ENCODE measurements at places on chromosomes 12 and 14. TPM values are rescaled to one million over a fixed set of nuclear protein-coding genes. Genes with fewer than 3 reads are reported as not detected.

DNA sequence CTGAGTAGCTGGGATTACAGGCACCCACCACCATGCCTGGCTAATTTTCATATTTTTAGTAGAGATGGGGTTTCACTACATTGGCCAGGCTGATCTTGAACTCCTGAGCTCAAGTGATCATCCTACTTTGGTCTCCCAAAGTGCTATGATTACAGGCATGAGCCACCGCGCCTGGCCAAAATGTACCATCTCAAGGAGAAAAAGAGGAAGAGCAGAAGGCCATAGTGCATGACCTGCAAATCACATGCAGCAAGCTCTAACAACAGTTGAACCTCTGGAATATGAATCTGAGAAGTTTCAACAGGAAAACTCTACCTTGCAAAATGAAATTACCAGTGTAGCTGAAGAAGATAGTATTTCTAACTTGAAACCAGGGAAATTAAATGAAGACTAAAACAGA is 17.1 kb upstream of the SERPINA1 start:
- DNase-seq: no peak

Gene OR4E2
- not detected for total RNA-seq

Gene SLC6A13
- total RNA-seq: 1.3 TPM

DNA sequence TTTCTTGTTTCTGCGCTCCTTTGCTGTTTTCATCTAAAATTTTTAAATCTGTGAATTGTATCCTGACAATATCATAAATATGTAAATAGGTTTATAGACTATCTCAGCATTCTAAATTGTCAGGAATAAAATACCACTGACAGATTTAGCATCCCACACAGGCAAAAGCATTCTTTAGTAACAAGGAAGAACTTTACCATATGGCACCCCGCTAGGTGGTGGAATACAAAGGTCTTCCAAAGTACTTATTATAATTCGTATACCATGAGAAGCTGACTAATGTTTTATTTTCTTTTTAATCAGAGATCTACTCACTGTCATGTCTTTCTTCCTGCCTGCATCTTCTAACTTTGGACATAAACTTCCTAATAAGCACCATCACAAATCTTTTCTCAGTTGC is 328.8 kb upstream of the NOVA1 start:
- DNase-seq: no peak

- DNase-seq: no peak
These were observed 248.5 kb downstream of the IPO8 start for GRCh38 chr12:30447061-30447750.

- no peak for DNase-seq
These were observed 190.5 kb downstream of the TSPAN9 start for GRCh38 chr12:3267690-3268089.

Measured in left cardiac atrium (tissue), 4 donors.